Cardiac muscle cell (in vitro differentiated cells and primary cell): ENCODE measurements at places on chromosomes 2 and 18. TPM values are rescaled to one million over a fixed set of nuclear protein-coding genes. Genes with fewer than 3 reads are reported as not detected.
A peak's percentile ranks its signal among the peaks of the same experiment; 100 is the strongest.

GRCh38 chr2:147689220-147689909 is 155.5 kb upstream of the ACVR2A start:
- H3K27ac ChIP-seq, result no peak overlapping the region
- peaks cover 4% of the 10 kb centered on the region for H3K27me3 ChIP-seq

DNA sequence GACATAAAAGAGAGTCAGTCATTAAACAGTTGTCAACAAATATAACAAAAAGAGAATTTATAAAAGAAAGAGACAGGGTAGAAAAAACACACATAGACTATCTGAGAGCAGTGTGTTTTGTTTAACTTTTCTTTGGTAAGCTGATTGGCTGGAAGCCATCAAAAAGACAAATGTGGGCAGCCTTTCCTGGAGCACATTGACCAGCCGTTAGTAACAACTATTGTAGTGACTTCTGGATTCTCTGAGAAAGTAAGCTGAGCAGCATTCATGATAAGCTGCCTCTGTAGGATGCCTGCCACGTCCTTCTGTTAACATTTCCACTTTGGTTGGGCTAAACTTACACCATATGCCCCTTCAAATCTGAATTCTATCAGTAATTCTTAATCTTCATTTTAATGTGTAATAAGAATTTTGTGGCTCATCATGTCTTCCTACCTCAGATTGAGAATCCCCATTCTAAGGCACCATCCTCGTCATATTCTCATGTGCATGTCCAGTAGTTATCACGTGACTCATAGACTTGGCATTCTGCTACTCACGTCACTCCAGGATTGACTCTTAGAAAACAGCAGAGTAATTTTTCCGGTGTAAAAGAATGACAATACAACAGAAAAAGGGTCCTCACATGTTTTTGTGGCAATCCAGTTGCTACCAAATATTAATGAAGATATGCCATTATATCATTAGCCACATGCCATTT is 43.4 kb upstream of the DNAJC10 start:
- peak; percentile 83 for DNase-seq
- H3K4me3 ChIP-seq, result no peak overlapping the region
- H3K27me3 ChIP-seq, result no peaks in the 10 kb centered on the region

DNA sequence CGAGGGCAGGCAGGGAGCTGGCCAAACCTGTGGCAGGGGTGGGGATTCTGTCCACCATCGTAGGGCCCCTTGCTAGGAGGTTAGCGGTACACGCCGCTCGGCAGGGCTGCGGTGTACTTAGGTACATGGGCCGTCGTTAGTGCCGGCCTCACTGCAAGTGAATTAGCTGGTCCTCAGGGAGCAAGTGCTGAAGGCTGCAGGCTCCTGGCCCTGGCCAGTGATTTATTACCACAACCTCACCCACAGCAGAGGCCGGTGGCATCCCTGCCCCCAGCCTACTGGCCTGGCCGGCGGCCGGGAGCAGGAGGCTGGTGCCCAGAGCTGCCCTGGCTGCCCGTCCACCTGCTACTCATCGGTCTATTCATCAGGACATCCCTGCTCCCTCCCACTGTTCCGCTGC is 19.6 kb upstream of the PTMA start:
- no peak overlapping the region for H3K4me3 ChIP-seq
- no peaks in the 10 kb centered on the region for H3K36me3 ChIP-seq
- H3K27me3 ChIP-seq, result no peaks in the 10 kb centered on the region
- H3K4me1 ChIP-seq, result no peaks in the 10 kb centered on the region
- no peak for DNase-seq

The BMP10 gene
- 0.46 and 0.95 TPM in 2 replicates for total RNA-seq

The SP110 gene
- 0.35 and 2.4 TPM in 2 replicates for total RNA-seq
